ENCODE measurements at places on chromosomes 7 and 10.

DNA sequence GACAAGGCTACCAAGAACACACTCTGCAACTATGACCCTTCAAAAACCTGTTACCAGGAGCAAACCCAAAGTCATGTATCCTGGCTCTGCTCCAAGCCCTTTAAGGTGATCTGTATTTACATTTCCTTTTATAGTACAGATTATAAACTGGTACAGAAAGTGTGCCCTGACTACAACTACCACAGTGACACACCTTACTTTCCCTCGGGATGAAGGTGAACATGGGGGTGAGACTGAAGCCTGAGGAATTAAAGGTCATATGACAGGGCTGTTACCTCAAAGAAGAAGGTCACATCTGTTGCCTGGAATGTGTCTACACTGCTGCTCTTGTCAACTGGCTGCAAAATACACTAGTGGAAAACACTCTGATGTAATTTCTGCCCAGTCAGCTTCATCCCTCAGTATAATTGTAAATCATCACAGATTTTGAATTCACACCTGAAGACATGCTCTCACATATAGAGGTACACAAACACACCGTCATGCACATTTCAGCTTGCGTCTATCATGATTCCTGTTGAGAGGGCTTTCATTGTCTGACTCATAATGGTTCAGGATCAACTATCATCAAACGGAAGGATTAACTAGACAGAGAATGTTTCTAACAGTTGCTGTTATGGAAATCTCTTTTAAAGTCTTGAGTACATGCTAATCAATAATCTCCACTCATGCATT lies 318.3 kb downstream of the NXPH1 start:
- DNase-seq, result no peak

DNA sequence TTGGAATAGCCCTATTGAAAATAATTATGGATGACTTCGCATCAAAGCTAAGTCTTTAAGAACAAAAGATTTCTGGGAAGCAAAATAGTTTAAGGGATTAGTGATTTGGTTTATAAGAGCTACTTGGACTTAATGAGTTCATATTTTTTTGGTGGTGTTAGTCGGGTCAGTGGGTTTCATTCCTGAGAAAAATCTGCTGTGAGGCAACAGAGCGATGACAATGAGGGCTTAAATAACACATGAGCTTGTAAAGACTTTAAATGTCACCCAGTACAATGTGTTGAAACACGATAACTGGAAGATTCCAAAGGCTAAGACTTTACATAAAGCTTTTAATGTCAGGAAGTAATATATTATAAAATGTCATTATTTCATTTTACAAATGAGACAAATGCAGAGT lies 178.8 kb downstream of the ARL4A start:
- DNase-seq, result no peak

GRCh38 chr7:95693551-95694333 lies 78.6 kb upstream of the DYNC1I1 start:
- no peak for DNase-seq

- no peak for DNase-seq
Observed at GRCh38 chr7:87530126-87530525, 54.6 kb upstream of the ABCB4 start.

DNA sequence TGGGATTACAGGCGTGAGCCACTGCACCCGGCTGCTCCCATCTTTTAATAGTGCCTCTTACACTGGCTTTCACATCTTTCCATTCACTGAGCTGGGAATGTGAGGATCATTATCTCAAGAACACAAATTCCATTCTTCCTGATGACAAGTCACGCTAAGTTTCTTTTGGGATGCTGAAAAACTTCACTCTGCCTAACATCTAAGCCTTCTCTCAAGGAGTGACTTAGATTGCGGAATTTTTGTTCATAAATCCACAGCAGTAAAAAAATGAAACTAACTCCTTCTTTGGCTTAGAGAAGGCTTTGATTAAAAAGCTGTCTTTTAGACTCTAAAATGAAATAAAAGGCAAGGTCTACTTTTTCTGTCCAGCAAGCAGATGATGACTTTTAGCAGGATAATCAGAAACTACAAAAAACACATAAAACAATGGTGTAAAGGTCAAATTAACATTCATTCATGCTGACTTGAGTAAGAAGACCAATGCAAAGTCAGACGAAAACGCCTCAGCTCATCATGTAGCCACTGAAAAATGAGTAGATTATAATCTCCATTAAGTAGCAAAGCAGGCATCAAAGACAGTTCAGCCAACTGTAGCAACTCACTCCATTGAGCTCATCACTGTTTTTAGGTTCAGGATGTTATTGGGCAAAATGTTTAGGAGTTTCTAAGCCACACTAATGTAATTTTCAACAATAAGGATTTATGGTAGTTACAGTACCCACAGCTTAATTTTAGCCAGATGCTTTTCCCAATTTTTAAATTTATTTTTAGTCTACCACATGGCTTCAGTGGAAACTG lies 178.8 kb downstream of the ELMO1 start:
- no peak for DNase-seq

GRCh38 chr7:80686576-80686975 lies 48.1 kb downstream of the CD36 start:
- no peak for DNase-seq

DNA sequence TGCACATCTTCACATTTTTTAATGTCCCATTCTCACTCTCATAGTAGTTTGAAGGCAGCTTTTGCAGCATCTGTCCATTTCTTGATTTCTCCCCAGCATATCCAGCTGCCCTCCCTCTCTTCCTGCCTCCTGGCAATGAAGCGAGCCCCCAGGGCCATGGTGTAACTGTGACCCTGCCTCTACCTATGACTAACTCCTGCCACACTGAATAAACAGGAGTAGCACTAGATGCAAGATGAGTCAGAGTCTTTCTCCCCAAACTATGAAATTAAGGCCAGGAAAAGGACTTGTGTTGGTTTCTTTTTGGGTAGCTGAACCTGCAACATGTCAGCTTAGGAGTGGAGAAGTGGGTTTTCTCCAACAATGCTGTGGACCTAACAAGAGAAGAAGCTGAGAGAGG lies 329.0 kb downstream of the RNLS start:
- no peak for DNase-seq

DNA sequence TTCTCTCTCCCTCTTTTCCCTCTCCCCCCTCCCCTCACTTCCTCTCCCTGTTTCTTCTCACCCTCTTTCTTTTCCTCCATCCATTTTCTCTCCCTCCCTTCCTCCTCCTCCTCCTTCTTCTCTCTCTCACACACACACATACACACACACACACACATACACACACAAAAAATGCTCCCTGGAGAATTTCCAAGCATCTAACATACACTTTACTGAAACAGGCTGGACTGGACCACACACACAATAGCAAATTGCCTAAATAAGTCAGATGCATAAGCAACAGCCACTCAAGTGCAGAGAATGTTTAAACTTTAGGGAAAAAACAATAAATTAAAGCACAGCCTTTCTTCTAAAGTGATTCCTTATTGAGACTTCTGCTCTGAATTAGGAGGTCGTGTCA lies 267.7 kb downstream of the FGFR2 start:
- no peak for DNase-seq

Data from anterior cingulate cortex (tissue), 58 donors.